ENCODE measurements at places on chromosomes 5 and 9. TPM values are rescaled to one million over a fixed set of nuclear protein-coding genes. Genes with fewer than 3 reads are reported as not detected.

FBP1 gene
- total RNA-seq: 527 TPM

TXN gene
- total RNA-seq: 170 TPM

ADAMTS2 gene
- 13.0 TPM for total RNA-seq

KIF4B gene
- total RNA-seq: not detected

DNA sequence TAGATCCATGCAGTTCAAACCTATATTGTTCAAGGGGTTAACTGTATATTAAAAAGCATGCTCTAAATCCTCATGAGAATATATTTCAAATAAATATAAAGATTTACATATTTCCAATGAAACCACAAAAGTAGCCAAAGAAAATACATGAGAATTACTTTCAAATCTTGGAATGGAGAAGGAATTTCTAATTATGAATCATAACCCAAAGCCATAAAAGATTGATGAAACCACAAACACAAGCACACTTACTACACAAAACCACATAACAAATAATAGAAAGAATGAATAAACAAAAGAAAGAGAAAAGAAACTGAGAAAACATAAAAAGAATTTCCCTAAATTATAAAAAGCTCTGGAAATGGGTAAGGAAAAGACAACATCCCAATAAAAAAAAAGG is 16.0 kb downstream of the ERP44 start:
- no peak for DNase-seq

All from lower lobe of right lung (tissue), 2 donors.